Stimulated activated naive CD4-positive, alpha-beta T cell (primary cell): ENCODE measurements at places on chromosomes 1 and 21.

- DNase-seq, result no peak
Observed at GRCh38 chr21:38129711-38130110, 127.1 kb upstream of the KCNJ15 start.

- DNase-seq, result no peak
Observed at GRCh38 chr1:151621351-151621750, 9.5 kb downstream of the SNX27 start.

DNA sequence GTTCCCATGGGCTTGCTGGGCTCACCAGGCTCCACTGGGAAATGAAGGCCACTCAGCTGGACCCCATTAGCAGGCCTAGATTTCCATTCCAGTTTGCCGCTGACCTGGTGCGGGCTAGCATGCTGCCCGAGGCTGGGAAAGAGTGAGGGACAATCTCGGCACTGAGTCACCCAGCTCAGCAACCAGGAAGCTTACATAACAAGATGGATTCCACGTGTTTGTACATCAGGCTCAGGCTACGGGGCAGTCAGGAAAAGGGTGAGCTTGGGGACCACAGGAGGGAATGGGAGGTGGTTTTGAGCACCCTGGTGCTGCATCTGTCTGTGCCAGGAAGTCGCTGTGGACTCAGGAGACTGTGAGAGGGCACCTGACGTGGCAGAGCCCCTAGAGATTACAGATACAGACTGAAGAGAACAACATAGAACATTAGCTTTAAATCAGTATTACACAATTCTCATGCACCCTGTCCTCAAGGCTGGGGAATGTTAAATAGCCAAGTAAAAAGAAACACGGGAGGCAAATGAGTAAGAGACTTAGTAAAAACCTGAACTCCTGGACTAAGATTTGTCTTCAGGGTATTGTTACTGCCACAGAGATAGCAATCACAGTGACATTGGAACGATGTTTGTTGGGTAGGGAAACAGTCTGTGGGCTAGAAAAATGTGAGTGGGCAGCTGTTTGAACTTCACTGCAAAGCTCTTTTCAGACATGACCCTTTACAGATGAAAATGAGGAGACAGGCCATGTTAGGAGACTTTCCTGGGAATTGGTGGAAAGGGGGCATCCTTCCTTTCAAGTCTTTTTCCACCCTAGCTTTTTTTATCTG lies 51.1 kb downstream of the GLUL start:
- no peak for DNase-seq

- peak; percentile 29 for DNase-seq
Observed at GRCh38 chr1:2554621-2555387, 1.4 kb upstream of the TNFRSF14 start.

- DNase-seq, result no peak
Observed at GRCh38 chr1:16143005-16143565, 12.8 kb downstream of the EPHA2 start.

- no peak for DNase-seq
Observed at GRCh38 chr1:63873751-63874150, 99.9 kb downstream of the ROR1 start.

DNA sequence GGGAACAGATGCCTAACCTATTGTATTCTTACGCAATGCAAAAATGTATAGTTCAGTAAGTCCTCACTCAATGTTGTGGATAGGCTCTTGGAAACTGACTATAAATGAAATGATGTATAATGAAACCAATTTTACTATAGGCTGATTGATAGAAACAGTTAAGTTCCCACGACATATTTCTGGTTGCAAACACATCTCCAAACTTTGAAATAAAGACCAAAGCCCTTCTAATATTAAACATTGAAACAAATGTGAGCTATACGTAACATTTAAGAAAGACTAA lies 29.1 kb downstream of the MAP3K21 start:
- DNase-seq, result no peak

GRCh38 chr21:16504766-16505165 lies 775.0 kb downstream of the USP25 start:
- DNase-seq, result no peak

DNA sequence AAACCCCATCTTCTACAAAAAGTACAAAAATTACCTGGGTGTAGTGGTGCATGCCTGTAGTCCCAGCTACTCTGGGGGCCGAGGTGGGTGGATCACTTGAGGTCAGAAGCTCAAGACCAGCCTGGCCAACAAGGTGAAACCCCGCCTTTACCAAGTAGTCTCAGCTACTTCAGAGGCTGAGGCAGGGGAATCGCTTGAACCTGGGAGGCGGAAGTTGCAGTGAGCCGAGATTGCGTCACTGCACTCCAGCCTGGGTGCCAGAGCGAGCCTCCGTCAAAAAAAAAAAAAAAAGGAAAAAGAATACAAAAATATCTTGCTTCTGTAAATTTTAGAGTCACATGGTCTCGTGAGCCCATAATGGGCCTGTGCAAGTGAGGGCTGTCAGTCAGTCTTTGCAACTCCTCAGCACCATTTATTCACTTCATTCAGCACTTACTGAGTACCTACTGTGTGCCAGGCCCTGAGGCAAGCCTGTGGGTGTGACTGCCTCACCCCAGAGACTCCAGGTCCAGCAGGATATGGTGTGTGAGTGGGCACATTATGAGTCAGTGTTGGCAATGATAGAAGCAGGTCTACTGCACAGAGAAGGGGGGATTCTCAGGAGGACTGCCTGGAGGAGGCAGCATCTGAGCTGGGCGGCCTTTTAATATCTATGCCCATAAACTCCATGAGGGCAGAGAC lies 46.8 kb upstream of the TARDBP start:
- DNase-seq, result peak; percentile 33

GRCh38 chr1:210700511-210700910 lies 371.8 kb downstream of the HHAT start:
- DNase-seq, result no peak

DNA sequence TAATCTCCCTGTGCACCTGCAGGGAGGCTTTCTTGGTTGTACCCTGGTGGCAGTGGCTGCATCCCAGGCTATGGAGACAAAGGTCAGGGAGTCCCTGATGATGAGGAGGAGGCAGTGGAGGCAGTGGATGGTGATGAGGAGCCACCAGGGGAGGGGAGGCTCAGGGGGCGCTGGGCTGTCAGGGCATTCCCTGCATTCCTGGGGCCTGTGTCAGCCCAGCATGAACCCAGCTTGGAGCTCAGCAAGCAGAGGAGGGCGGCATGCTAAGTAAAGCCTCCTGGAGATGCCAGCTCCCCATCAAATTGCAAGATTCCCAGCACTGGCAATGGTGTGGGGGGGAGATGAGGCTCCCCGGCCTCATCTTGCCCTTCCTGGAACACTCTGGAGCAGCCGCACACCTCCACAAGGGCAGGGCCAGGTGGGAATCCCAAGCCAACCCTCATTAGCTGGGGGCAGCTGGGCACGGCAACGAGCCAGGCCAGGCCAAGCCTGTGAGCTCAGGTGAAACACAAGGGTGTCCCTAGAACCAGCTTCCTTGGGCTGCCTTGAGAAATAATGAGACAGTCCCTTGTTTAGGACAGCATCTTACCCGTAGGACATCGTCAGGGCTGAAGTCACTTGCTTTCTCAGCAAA lies 469.5 kb downstream of the MATN1 start:
- DNase-seq, result no peak

DNA sequence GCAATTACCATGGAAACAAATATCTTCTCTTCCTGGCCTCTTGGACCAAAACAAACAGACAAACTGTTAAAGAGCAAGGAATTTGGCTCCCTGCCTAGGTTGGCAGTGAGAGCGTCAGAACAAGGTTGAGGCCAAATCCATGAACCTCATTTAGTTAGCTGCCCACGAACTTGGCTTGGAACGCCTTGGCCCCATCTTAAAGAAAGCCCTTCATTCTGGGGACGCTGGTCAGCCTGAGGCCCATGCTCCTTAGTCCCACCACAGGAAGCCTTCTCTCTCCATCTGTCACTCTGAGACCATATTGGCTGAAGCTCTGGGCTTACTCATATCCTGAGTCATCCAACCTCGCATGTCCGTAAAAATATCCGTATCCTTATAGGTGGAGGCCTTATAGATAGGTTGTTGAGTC lies 62.4 kb upstream of the DIRAS3 start:
- no peak for DNase-seq

GRCh38 chr1:94119306-94119705 lies 1.6 kb downstream of the ABCA4 start:
- DNase-seq, result no peak

DNA sequence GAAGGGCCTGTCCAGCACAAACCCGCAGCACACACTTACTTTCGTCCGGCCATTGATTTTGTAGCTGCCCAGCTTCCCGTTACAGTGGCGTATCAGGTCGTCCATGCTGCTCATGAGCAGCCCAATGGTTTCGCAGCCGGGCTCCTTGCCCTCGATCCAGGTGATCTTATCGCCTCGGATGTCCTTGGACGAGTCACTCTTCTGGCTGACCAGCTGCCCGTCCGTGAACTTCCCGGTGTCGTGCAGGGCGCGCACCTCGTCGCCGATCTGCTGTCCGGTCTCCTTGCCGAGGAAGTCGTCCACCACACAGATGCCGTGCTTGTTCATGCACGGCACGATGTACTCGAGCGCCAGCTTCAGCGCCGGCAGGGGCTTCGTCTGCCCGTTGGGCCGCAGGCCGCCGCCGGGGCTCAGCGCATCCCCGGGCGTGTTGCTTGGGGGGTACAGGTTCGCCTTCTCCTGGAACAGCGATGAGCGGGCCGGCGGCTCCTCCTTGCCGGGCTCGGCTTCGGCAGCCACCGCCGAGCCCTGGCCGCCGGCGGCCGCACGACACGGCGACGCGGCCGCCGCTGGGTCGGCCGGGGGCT lies 1.0 kb downstream of the EGLN1 start:
- DNase-seq, result no peak

GRCh38 chr1:25821630-25822091 lies 1.9 kb downstream of the MTFR1L start:
- DNase-seq, result no peak

DNA sequence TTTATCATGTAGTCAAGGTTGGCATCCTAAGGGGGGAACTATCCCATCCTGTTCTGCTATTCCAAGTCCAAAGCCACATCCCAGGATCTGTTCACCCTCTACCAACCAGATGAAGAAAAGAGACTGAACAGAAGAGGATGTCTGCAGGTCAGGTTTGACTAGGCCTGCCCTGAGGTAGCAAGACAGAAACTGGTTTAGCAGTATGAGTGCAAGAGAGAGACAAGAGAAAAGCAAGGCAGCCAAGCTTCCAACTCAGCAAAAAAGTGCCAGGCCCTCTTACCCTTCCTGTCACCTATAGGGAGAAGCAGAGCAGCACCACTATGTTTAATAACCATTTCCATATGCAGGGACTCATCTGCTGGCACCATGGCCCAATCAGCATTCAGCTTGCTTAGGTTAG lies 320.8 kb upstream of the DUSP10 start:
- no peak for DNase-seq

DNA sequence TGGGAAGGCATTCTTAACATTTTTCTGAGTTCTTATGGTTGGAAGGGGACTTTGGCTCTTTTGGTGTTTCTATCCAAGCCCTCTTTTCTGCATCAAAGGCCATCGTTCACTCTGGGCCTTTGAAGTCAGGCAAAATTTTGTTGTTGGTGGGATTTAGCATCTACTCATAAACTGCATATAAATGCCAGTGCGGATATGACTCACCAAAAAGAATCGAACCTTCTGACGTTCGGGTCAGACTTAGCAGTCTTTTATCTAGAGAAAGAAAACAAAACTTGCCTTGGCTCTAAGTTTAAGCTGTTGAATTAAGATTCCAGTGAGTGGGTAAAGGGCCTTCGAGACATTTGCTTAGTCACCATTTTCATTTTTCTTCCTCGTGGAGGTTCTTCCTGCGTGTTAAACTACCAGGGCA lies 51.4 kb downstream of the EVA1C start:
- DNase-seq, result no peak

GRCh38 chr1:39132505-39133339 lies 71.8 kb upstream of the MACF1 start:
- no peak for DNase-seq

GRCh38 chr1:230883967-230884366 lies 15.6 kb upstream of the C1orf198 start:
- no peak for DNase-seq

DNA sequence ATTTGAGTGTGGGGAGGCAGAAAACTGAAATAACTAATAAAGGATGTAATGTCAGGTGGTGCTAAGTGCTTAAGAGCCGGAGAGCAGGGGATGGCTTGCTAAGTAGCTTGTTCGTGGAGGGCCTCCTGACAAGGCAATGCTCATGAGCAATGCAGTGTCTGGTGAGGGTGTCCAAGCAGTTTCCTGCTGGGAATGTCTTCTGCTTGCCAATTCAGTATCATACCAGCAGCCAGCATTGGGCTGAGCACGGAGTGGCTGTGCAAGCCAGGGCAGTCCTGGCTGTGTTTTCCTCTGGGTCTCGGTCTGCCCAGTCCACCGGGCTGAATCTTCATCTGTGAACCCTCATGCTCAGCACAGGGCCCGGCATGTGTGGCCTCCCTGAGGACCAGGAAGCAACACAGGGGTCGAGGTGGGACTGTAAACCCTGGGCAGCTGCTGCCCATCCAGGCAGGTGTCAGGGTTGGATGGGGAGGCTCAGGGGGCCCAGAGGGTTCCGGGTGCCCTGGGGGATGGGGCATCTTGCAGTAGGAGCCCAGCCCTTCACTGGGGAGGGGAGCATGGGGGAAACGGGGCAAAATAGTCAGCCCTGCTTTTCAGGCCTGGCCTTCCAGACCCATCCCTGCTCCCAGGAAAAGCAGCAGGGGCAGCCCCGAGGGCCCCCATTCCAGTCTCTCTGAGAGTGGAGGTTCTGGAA lies 27.5 kb downstream of the EDN2 start:
- DNase-seq, result no peak

DNA sequence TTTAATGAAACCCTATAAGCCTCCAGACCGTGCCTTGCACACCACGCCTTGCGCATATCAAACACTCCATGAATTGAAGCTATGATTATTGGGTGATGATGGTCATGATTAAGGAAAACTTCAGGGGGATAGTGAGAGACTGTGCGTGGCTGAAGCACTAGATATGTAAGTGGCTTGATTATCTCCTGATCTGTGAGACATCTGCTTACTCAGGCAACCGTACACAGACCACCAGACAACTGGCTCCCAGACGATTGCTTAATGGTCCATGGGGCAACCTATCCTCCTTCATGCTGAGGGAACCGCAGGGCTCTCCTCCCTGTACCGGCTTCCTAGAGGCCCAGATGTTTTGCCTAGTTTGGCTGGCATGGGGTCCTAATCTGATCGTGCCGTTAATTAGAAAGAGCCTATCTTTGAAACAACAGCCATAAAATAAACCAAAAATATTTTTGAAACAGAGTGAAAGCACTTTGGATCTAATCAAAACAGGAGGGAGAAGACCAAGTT lies 51.6 kb downstream of the IRF2BP2 start:
- no peak for DNase-seq
